Epithelial cell of prostate (primary cell): ENCODE measurements at places on chromosomes 2 and 18.

DNA sequence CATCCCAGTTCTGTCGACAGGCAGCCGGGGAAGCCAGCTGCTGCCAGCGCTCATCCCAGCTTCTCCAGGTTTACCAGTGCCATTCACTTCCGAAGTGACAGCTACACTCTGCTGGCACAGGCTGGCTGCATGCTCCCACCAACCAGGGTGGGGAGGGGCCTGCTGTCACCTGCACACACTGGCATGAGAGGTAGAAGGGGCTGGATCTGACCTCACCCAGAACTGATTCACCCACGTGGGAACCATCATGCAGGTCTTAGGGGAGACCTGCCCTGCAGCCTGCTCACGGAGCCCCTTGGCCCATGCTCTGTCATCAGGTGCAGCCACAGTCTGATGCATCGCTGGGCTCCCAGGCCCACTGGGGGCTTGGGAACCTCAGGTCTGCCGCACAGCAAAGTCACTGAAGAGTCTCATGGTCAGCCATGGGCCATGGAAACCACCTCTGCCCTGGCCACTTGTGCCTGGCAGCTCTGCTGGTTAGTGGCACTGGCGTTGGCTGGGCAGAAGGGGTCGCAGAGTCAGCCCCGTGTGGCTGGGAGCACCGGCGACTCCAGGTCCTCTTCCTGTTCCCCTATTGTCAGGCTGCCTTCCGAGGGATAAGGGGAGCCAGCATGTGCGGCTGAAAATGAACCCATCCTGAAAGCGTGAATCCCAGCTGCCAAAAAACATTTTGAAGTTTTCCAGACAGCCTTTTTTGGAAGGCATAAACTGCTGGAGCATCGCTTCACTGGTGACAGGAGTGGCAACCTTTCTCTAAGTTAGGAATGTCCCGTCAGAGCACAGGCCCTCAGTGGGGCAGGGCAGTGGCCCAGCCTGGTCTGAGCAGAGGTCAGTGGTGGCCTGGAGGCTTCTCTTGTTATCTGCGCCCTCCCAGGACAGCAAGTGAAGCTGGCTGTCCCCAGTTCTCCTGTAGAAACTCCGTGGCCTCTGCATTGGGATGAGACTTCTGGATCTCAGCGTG is 157.8 kb downstream of the SEPTIN10 start:
- no peak for DNase-seq

GRCh38 chr18:12317664-12318333 is 9.8 kb downstream of the TUBB6 start:
- no peak for DNase-seq

DNA sequence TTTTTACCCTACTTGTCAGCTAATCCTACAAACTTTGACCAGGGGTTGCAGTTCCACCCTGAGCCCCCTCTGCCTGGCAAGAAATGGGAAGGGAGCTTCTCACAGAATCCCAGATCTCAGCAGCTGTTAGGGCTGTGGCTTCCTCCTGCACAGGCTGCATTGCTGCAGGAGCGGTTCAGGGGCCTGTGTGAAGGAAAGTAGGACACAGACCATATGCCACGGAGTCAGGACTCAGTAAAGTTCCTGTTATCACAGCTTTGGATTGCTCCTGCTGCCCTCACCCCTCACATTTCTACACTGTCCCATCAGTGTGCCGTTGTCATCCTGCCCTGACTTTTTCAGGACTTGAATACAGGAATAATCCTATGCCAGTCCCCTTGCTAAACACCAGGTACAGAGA is 62.8 kb upstream of the SP3 start:
- DNase-seq = no peak

- no peak for DNase-seq
Measured at GRCh38 chr2:226755631-226756030, 44.0 kb downstream of the IRS1 start.

DNA sequence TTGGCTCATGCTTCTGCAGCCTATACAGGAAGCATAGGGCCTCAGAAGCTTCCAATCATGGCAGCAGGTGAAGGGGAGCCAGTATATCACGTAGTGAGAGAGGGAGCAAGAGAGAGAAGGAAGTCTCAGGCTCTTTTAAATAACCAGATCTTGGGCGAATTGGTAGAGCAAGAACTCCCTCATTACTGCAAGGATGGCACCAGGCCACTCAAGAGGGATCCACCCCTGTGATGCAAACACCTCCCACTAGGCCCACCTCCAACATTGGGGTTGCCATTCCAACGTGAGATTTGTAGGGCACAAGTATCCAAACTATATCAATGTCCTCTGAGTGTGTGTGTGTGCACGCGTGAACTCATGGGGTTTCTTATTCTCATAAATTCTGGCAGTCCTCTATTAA is 37.6 kb upstream of the RMP24 start:
- DNase-seq = no peak

- no peak for DNase-seq
Measured at GRCh38 chr2:30684026-30684425, 123.2 kb downstream of the CAPN13 start.

GRCh38 chr18:2442726-2443275 is 128.5 kb downstream of the METTL4 start:
- DNase-seq = no peak

GRCh38 chr2:181673173-181673572 is 7.1 kb downstream of the NEUROD1 start:
- DNase-seq = no peak

DNA sequence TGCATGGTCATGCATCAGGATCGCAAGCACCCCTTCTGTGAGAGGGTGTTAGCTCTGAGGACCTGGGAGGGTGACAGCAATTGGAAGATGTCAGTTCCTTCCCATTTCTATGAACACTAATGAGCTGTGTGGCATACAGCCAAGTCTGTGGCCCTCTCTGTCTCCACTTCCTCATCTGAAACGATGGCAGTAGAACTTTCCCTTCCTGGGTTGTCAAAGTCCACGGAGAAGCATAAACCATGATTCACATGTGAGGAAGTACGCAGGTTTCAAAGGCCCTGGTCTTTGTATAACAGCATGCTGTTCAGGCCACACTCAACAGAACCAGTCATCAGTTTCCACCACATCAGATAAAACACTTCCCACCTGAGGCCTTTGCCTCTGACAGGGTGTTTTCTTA is 167.4 kb upstream of the RAB6C start:
- no peak for DNase-seq

DNA sequence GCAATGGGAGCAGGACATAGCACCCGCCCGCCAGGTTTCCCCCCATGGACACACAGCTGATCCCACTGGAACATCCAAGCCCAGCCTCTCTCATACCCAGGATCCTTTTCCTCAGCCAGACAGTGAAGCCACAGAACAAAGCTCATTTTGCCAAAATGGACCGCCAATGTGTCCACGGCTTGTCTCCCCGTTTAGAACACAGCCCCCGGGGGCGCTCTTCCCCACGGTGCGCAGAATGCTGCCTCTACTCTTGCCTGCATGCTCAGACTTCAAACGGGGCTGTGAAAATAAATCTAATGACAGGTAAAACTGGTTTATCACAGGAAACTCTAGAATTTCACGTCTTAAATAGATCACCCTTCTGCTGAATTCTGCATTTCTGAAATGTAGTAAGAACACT is 548.5 kb upstream of the ID2 start:
- DNase-seq = no peak

- no peak for DNase-seq
Measured at GRCh38 chr2:67394734-67395133, 2.4 kb upstream of the ETAA1 start.
